ENCODE measurements at places on chromosomes 13 and 19. TPM values are rescaled to one million over a fixed set of nuclear protein-coding genes. Genes with fewer than 3 reads are reported as not detected.
A peak's percentile ranks its signal among the peaks of the same experiment; 100 is the strongest.

Gene KIR3DL2
- not detected for total RNA-seq

Gene SPINT2
- total RNA-seq, result 415 TPM

GRCh38 chr13:98984118-98984517, 6.3 kb upstream of the DOCK9 start:
- no peak for DNase-seq

- no peak for DNase-seq
Measured at GRCh38 chr13:42056146-42056545, 7.7 kb downstream of the DGKH start.

DNA sequence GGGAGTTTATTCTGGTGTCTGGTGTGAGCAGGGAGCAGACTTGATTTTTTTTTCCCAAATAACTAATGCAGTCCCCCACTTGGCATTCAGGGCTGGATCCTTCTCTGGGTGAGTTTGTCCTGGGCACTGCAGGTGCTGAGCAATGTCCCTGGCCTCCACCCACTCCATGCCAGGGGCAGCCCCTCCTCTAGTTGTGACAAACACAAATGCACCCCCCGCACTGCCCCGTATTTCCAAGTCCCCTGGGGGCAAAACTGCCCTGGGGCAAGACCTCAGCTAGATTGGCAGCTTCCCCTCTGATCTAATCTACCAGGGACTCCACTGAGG, 6.4 kb downstream of the MOB3A start:
- no peak for DNase-seq

GRCh38 chr19:46635920-46636761, at the start of gene GNG8:
Gene GNG8, minus strand, starts transcription at chr19:46636202. Its CDS starts 1,520 bp downstream, at chr19:46634682.
- DNase-seq, result peak; percentile 76

- DNase-seq, result no peak
Measured at GRCh38 chr13:28179974-28180373, 41.6 kb downstream of the PAN3 start.

DNA sequence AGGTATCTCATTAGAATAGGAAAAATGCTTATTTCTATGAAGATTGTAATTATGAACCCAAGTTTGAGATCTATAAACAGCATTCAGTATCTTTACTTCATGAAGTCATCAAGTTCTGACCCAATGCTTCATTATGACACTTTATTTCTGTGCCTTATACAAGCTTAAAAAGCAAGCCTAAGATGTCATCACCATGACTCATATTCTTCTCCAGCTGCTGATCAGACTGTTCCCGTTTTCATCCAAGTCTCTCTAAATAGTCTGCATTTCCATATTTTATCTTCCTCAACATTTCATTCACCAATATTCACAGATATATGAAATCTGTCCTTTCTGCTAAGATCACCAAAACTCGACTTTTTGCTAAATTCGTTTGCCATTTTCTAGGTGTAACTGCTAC, 1247.2 kb upstream of the PRR20A start:
- no peak for DNase-seq

Data from endodermal cell (in vitro differentiated cells).